ENCODE measurements at places on chromosomes 4 and X.

GRCh38 chrX:3627594-3627993 is 85.9 kb downstream of the PRKX start:
- no peak for ATAC-seq

- ATAC-seq: no peak
Observed at GRCh38 chr4:6779667-6780565, 2.6 kb upstream of the KIAA0232 start.

DNA sequence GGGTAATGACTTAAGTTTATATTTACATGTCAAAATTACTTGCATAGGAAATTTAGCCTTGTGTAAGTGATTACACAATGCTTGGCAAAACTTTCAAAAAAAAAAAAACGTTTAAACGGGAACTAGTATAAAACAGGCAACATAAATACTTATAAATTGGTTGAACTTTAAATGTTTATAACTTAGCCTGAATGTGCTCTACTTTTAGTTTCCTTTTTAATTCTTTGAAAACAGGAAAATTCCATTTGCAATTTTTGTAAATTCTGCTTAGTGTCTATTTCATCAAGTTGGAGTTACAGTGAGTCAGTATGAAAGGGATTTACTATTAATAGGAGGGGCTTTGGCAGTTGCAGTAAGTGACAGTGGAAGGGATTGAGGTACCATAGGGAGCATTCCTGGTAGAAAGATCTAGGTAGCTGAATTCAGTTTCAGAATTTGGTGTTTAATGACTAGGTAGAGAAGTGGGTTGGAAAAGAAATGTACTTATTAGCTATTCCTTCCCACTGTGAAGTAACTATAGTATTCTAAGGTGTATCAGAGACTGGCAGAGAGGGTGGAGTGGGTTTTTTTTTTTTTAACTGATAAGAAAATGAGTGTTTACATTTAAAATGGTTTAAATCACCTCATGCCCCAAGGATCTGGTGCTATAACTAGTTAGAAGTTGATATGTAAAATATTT is 2.8 kb downstream of the STAG2 start:
- no peak for ATAC-seq

DNA sequence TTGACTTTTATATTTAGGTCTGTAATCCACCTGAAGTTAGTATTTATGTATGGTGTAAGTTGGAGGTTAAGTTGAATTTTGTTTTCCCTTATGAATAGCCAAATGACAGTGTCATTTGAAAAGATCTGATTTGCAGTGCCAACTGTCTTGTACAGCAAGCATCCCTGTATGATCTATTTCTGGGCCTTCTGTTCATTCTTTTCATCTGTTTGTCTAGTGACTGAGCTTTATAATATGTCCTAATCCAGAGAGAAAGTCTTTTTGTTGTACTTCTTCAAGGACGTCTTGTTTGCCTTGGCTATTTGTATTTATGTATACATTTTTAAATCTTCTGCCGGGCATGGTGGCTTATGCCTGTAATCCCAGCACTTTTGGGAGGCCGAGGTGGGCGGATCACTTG is 39.6 kb downstream of the CDKL5 start:
- no peak for ATAC-seq

- ATAC-seq: no peak
Observed at GRCh38 chr4:44256414-44256813, 192.2 kb downstream of the KCTD8 start.

DNA sequence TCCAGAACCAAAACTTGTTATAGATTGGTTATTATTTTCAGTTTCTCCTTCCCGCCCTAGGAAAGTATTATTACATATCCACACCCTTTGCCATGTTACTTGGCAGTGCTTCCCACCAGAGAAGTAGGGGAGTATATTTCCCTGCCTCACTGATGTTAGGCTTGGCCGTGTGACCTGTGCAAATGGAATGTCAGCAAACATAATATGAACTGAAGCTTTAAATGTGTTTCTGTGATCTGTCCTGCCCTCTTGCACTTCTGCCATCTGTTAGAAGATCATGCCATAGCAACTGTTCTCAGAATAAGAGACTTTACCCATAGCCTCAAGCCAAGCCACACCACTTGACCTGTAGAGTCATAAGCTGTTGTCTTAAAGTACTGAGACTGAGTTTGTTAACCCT is 36.7 kb upstream of the NEUROG2 start:
- no peak for ATAC-seq

GRCh38 chr4:147980586-147980985 is 248.7 kb downstream of the ARHGAP10 start:
- ATAC-seq: no peak

DNA sequence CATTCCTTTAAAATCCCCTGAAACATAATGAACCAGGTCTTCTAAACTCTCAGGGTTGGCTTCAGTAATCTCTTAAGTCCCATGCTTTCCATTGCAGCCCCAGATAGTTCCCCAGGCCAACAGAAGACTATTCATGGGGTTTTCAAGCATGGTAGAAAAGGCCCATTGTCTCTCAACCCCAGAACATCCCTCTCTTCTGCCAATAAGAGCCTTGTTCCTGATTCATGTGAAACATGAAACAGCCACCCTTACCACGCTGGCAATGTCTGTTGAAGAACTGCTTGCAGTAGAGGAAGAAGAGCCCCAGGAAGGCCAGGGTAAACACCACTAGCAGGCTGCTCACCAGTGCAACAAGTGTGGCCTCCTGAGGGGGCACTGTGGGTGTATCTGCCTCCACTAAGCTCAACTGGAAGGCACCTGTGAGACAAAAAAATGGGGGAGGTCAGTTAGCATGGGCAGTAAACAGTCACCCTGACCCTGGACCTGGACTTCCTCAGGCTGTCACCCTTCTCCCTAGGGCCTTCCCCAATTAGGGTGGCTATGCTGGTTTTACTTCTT is 36.4 kb downstream of the EDA2R start:
- ATAC-seq: no peak

DNA sequence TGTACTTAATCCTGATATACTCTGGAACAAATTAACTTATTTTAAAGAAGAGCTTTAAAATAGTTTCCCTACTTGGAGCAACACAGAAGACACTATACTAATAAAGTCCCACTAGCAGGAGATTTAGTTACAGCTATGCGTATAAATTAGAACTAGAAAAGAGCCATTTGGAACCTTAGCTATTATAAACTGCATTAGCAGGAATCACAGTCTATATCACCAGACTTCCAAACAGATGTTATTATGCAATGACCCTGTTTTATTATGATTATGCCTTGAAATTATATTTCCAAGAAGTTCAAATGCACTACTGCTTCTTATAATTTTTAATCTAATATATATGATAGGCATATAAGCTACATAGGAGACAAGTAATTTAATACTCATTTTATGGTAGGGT is 95.5 kb upstream of the WDR44 start:
- ATAC-seq: no peak

DNA sequence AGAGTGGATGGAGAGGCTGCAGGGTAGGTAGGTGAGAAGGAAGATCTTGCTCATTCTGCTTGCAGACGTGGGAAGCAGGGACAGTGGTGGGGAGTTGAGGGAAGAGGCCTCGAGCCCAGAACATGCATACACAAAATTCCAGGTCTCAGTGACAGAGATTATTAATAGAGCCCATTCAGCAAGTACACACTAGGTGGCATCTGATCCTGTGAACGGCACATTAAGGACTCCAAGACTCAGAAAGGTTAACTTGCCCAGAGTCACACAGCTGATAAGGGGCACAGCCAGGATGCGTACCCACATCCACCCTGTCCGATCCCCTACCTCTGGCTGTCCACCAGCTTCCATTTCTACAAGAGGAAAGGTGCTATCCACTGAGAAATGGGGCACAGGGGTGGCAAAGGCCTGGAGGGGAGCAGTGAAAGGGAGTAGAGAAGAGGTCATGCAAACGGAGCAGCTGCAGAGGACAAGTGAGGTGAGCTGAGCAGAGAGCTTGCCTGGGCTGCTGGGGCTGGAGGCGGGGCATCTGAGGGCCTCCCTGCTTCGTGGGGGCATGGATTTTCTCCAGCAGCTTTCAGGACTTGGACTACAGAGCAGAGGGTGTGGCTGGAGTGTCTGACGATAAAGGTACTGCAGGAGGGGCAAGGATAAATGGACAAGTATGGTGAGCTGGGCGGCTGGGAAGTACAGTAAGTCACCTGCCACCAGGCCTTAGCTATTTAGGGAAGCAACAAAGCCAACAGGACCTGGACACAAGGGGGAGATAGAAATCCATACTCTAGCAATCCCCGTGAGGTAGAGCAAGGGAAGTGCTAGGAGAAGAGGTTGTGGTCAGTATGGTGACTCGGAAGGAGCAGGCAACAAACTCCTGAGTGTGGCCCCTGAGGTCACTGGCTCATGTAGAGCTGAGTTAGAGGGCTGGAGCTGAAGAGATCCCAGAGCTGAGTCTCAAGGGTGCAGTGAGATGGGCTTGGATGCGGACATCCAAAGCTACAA is 11.2 kb downstream of the IDS start:
- no peak for ATAC-seq

DNA sequence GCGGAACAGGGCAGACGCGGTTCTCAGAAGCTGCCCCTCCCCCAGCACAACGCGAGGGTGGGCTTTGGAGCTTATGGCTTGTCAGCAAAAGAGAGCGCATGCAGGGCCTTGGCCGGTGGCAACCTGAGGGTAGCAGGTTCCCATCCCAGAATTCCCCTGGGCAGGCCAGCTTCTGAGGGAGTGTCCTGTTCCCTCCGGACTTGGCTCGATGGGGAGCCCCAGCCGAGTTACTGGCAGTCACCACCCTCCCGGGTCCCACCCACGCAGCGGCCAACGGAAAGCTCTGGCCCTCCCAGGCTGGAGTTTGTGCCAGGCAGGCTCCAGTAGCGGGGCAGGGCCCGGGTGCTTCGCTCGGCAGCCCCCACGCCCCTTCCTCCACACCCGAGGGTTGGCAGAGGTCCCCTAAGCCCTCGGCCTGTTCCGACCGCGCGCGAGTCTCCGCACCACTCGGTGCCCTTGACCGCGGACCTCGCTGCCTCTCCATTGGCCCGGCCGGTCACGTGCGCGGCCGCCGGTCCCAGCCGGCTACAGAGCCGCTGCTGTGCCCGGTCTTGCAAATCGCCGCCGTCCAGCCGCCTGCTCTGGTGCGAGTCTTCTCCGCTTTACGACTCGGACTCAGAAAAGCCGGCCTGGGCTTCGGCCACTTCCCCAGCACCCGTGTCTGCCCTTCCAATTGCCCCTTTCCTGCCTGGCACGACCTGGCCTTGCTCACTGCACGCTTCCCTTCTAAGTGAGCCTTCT is 20.9 kb upstream of the MTM1 start:
- ATAC-seq: peak; percentile 34

DNA sequence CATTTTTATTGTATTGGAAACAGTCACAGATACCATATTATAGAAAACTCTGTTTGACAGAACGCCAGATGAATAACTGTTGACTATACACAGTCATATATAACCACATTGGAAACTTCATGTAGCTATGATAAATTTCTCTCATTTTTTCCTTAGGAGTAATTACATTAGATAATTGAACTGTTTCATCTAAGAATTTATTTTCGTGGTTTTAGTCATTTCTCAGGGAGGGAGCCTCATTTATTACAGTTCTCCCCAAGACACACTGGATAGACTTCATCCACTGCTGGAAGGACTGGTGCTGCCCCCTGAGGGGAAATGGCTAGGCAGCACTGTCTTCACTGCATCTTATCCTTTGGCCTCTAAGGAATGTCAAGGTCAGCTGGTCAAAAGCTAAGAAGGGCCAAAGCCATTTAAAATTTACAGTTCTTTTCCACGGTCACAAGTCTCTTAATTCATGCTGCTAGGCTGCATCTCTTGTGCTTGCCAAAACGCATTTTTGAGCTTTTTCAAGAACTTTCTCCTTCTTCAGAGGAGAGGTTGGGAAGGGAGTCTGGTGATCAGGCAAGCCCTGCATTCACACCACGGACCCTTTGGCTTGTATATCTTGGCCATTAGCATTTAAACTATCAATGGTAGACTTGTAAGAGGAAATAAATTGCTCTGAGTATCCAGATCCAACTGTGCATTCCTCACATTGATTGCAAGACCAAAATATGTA is 145.1 kb downstream of the CBR4 start:
- ATAC-seq: no peak

DNA sequence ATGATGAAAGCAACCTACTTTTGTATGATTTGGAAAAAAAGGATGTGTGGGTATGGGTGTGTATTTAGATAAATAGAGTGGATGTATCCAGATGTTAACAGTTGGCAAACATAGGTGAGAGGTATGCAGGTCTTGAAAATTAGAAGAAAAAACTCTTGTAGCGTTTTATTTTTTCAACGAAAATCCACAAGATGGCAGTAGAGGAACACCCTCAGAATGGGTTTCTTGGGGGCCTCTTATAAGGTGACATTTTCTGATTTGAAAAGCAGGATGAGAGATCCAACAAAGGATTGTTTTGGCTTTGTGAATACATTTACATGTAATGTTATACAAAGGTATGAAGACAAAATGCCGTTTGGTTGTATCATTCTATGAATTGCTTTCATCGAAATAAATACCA is 68.3 kb downstream of the FMR1NB start:
- no peak for ATAC-seq

- ATAC-seq: peak; percentile 13
Observed at GRCh38 chr4:9904976-9905587, 116.2 kb downstream of the SLC2A9 start.

DNA sequence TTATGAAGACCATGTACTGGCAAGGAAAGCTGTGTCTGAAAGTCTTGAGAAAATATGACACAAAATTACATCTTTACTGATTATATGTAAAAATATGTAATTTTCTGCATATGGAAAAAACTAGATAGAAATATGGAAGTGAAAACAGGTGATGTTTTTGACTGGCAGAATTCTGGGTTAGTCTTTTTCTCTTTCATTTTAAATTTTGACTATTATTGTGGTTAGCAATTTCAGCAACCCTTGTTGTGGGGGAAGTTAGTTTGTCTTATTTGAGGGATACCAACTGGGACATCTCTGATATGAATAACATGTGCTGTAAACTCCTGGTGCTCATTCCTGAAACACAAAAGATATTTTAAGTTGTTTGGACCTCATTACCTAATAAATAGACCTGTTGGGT is 49.9 kb upstream of the CPEB2 start:
- no peak for ATAC-seq

DNA sequence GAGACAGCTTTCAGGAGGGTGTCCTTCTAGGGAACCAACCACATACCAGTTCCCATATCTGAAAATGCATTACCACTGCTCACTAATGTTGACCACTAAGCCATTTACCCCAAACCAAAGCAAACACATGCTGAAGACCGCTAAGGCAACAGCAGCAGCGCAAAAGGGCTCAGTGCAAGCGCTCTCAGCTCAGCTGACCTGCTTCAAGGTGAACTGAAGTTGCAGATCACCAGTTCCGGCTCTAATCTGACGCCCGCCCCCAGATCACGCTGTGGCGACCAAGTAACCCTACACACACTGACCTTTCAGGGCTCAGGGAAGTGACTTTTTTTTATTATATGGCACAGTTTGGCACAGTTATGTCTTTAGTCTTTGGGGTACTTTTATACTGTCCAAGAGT is 5.8 kb downstream of the MECP2 start:
- no peak for ATAC-seq

GRCh38 chr4:120921456-120922380 is 808 bp downstream of the PRDM5 start:
- no peak for ATAC-seq

GRCh38 chr4:77147079-77147782 is 9.8 kb upstream of the CCNG2 start:
- ATAC-seq: no peak
